ENCODE measurements at places on chromosomes 2 and 18.

- DNase-seq, result peak; percentile 82
Observed at GRCh38 chr18:61605376-61606067, 272.3 kb downstream of the CDH20 start.

GRCh38 chr2:50529600-50530218 lies 502.2 kb downstream of the NRXN1 start:
- peak; percentile 84 for DNase-seq

- DNase-seq, result no peak
Observed at GRCh38 chr18:63683890-63684289, 18.9 kb upstream of the SERPINB11 start.

DNA sequence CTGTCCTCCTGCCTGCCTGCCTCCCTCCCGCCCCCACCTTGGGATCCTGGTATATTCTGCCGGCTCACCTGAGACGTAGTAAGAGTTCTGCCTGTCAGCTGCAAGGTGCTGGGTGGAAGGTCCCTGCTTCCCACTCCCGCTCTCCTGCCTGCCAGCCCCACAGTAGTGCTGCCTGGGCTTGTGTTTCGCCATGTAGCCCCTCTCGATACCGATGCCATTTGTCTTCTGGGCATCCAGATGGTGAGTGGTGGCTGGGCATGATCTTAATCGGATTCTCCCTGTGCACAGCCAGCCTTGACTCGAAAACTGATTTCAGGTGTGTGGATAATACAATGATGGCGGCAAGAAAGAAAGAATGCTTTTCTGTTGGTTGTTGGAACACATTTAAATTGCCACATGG lies 184.9 kb downstream of the AGAP1 start:
- DNase-seq, result no peak

GRCh38 chr2:188527141-188527540 lies 235.5 kb downstream of the GULP1 start:
- DNase-seq, result no peak

DNA sequence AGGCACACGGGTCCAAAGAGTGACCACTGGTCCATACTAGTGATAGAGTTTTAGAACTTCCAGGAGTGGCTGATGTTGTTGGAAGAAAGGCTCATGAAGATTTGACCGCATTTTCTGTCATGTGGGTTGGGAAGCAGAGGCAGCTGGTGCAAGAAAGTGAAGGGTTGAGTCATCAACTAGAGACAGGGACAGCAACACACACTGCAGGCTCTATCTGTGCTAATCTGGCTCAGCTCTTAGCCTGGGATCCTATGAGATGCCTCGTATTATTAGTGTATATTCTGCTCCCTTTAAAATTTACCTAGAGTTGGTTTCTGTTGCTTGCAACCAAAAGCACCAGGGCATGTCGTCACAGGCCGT lies 2.5 kb upstream of the SH3RF3 start:
- no peak for DNase-seq

- DNase-seq, result no peak
Observed at GRCh38 chr2:138182937-138183312, 218.7 kb downstream of the HNMT start.

DNA sequence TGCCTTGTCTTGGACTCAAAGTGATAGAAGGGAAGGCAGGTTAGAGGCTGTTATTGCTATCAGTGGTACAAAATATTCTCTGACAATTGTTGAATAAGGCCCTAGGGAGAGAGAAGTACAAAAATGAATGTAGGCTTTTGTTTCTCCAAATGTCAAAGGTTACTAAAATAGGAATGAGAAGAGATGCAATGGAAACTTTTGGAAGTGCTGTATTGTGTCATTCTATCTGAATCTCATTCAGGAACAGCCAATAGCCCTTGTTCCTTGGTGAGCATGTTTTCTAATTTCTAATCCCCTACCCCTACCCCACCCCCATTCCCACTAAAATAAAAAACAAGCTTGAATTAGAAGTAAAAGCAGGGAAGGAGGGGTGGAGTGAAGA lies 166.4 kb downstream of the GPD2 start:
- DNase-seq, result no peak

GRCh38 chr18:50469380-50469781 lies 90.5 kb upstream of the MAPK4 start:
- DNase-seq, result no peak

- no peak for DNase-seq
Observed at GRCh38 chr18:77023102-77023782, 109.3 kb downstream of the MBP start.

- DNase-seq, result no peak
Observed at GRCh38 chr2:172251231-172251630, 148.5 kb upstream of the DLX2 start.
